ENCODE measurements at places on chromosomes 12 and 14. TPM values are rescaled to one million over a fixed set of nuclear protein-coding genes. Genes with fewer than 3 reads are reported as not detected.

Gene C12orf56
- total RNA-seq: 0.73 TPM

Gene SRGAP1
- total RNA-seq: 2.1 TPM

Gene APOF
- total RNA-seq: not detected

Gene AQP6
- not detected for total RNA-seq

Gene PTPN6
- 99.9 TPM for total RNA-seq

Gene JDP2
- 55.6 TPM for total RNA-seq

Gene RNF31
- total RNA-seq: 38.4 TPM

Gene ABCD4
- 32.6 TPM for total RNA-seq

Gene NGB
- total RNA-seq: not detected

Gene NOS1
- total RNA-seq: not detected

All from mononuclear cell (primary cell).